Natural killer cell treated with Interleukin-12 subunit alpha and Interleukin-12 subunit beta and Interleukin-15 and Interleukin-18, amount 100 ng/mL, for 72 hours (primary cell): ENCODE measurements at places on chromosomes 2 and 18.
A peak's percentile ranks its signal among the peaks of the same experiment; 100 is the strongest.

DNA sequence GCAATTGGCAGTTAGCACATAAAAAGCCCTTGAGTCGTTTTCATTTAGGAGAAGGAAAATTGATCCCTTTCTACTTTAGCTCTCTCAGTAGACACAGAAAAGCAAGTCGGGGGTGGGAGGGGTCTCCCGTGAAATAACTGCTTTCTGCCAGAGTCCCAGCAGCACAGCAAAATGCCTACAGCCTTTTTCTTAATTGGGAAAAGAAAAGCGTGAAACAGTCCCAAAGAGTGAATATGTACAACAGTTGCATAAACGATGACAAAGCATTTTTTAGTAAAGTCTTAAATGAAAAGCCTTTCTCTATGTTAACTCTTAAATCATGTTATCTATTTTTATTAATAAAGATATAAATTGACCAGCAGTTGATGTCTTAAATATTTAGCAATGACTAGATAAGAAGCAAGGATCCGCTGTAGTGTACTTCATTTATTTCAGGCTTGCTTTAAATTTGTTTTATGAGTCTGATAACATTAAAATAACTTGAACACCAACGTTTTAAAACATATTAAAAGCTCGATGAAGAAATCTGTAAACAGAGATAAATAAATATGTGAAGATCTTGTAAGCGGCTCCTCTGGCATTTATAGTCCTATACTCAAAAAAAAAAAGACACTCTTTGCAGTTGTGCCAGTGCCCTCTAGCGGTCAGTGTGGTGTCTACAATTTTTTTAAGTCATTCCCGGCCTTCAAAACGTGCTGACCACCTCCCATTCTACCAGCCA lies 42.3 kb upstream of the ATIC start:
- peak; percentile 68 for DNase-seq

DNA sequence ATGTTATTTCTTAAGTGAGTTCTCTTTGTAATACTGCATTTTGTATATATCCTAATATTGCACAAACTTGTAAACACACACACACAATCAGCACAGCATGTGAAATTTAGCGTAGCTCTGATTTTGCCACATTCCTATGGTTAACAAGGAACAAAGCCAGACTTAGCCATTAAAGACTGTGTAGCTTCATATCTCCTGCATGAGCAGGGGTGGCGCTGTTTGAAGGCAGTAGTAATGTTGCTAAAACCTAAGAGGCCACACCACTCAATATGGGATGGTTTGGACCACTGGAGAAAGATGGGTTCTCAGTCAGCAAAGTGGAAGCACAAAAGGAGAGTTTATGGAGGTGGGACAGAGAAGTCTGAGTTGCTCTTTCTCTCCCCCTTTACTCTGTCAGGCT lies 61.1 kb upstream of the RND3 start:
- no peak for DNase-seq

GRCh38 chr2:216215658-216216390 lies 106.7 kb downstream of the XRCC5 start:
- no peak for DNase-seq

GRCh38 chr2:226703514-226703913 lies 96.1 kb downstream of the IRS1 start:
- DNase-seq, result no peak

DNA sequence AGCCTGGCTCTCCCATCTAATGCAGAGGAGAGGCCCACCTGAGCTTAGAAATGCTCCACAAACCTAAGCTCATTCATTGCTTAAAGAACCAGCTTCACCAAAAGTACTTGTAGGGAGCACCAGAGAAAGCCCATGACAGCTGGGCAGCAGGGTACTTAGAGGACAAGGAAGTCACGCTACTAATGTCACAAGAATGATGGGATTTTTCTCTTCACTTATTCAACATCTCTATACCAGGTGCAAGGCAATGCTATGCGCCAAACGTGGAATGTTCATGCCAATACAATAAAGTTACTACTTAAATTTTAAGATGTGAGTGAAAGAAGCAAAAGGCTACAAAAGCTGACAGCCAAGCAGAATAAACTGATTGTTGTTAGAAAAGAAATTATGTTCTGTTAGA lies 36.0 kb downstream of the LONRF2 start:
- no peak for DNase-seq
